ENCODE measurements at places on chromosomes 3 and 15. TPM values are rescaled to one million over a fixed set of nuclear protein-coding genes. Genes with fewer than 3 reads are reported as not detected.
A peak's percentile ranks its signal among the peaks of the same experiment; 100 is the strongest.

- DNase-seq, result peak; percentile 72
Measured at GRCh38 chr15:99123713-99124451, 19.0 kb downstream of the SYNM start.

GRCh38 chr3:174247687-174248152 lies 611.4 kb upstream of the NAALADL2 start:
- DNase-seq, result no peak

Gene HRG
- not detected for total RNA-seq

DNA sequence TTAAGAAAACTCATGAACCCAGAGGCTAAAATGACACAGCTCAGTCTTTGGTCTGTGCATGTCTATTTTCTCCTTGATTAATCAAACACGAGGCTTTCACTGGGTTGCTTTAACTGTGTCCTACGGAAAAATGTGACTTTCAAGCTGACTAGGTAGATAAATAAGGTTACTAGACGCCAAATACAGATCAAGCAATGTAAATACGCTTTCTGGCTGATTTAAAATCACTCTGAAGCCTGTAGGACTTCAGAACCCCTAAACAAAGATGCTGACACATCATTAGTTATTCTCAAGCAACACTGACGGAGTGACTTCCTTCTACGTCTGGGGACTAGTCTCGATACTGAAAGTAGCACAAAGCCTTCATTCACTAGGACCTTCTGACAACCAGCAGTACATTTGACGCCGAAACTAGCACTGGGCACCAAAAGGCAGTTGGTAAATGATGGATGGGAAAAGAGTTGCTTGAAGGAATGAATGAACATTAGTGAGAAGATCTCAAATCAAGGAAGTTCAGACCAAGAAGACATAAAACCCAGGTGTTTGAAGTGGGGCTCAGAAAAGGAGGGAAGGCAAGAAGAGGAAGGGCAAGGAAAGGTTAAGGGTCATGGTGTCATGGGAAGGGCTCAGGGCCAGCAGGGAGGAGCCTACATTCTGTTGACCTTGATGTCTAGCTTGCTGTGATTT lies 67.1 kb upstream of the CDV3 start:
- no peak for DNase-seq

Gene ARPIN
- total RNA-seq, result 21.0 TPM

DNA sequence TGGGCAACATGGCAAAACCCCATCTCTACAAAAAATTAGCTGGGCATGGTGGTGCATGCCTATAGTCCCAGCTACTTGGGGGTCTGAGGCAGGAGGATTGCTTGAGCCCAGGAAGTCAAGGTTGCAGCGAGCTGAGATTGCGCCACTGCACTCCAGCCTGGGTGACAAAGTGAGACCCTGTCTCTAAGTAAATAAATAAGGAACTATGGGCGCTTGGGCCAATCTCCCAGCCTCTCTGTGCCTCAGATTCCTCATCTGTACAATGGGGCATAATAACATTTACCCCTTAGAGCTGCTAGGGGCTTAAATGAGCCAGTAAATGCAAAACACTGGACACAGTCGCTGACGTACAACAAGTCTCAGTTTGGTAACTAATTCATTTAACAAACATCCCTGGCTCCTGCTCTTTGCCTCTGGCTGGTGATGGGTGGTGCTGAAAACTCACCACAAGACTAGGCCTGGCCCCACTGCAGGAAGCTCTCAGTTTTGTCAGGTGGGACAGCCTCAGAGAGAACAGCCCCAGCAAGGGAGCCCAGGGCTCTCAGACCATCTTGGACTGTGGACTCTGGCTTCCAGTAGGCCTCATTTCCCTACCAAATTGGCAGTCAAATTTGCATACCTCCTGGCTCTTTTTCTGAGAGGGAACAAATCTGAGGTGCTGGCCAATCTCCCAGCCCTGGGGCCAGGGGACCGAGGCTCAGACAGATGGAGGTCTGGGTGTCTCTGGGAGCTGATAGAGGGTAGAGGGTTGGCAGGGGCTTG lies 6.4 kb upstream of the TBC1D2B start:
- DNase-seq, result no peak

GRCh38 chr15:33022629-33023028 lies 171.9 kb downstream of the FMN1 start:
- DNase-seq, result peak; percentile 13

Gene CFAP20DC
- total RNA-seq, result 1.5 TPM

Gene PGBD4
- total RNA-seq, result 2.9 TPM

DNA sequence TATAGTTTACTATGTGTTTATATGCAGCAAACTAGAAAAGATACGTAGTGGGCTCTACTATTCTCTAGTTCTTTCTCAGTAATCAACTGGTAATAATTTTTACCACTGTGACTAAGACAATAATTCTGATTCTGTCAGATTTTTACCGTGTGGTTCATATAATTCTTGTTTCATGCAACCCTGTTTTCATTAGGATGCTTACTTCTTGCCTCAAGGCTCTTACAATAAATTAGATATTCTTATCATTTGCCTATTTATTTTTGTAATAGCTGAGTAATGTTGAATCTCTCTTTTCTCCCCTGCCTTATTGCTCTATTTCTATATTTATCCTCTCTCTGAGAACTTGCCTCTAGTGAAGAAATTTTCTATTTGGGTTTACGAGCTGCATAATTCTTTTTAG lies 524.7 kb downstream of the NAALADL2 start:
- no peak for DNase-seq

Gene RPP25
- total RNA-seq, result 12.6 TPM

- DNase-seq, result no peak
Measured at GRCh38 chr3:41673650-41674049, 288.3 kb downstream of the ULK4 start.

DNA sequence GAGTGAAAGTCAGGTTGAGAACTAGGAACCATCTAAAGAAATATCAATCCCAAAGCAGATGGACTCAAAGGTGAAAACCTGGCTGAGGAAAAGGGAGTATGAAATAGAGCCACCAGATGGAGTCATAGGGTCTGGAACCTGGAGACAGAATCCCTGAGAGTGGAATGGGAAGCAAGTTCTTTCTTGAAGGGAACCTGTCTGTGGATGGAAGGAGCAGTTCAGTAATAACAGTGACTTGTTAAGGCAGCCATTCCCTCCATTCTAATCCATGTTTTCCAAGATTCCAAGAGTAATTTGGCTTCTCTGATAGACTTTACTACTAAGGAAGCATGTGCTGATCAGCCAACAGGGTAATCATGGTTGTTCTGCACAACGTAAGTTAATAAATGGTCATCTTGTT lies 22.5 kb upstream of the AQP9 start:
- no peak for DNase-seq

Gene PIGZ
- total RNA-seq, result 22.8 TPM

Gene PSMA4
- total RNA-seq, result 102 TPM

DNA sequence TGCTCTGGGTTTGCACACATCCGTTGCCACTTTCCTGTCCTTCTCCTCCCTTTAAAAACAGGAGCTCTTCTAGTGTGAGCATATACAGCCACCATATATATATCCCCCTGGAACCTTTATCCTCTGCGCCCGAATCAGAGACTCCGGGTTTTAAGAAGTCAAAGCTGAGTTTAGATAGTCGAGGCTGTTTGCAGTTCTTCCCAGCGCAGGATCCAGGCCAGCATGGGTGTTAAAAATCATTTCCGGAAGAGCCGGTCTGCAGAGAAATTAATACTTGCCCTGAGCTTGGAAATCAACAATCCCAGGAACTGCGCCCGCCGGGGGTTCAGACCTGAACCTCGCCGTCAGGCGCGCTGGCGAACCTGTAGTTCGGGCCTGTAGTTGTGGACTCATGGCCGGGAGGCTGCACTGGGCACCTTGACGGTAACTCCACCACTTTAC lies 2.3 kb downstream of the SHOX2 start:
- no peak for DNase-seq

DNA sequence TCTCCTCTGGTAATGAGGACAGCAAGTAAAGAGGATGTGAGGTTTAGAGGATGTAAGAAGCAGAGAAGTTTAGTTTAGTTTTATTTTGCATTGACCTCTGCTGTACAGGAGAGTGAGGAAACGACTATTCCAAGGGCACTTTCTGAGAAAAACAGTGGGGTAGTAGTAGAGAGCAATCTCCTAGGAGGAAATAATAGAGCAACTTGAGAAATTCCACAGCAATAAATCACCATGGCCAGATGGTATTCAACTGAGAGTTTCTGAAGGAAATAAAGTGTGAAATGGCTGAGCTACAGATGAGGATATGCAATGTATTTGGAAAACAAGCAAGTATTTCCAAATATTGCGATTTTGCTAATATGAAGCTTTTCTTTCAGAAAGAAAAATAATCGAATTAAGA lies 118.9 kb downstream of the DPH6 start:
- DNase-seq, result no peak

Gene SPINT1
- total RNA-seq, result 1.1 TPM

Gene ROPN1
- not detected for total RNA-seq

DNA sequence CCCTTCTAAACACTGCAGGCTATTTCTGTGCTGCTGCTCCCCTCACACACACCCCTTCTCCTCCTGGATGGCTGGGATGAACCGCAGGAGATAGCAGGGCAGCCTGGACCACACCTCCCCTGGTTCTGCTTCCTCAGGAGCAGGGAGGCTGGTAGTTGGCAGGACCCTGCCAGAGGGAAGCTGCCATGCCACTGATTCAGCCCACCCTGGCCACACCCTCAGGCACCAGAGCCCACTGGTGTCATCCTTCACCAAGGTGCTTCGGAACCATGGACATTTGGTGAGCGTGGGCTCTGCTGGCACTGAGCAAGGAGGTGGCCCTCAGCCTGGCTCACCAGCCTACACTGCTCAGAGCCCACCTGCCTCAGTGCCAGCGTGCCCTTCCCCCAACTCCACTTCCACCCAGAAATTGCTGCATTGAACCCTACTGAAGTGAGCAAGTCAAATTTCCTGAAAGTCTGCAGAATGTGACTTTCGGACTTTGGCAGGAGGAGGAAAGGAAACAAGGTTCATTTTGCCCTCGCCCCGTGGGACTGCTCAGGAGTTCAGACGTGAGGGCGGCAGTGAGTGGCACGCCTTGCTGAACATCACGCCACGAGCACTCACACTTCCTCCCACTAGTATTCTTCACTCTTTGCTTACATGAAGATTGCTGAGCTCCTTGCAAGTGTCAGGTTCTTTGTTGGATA lies 26.3 kb downstream of the BMF start:
- no peak for DNase-seq

DNA sequence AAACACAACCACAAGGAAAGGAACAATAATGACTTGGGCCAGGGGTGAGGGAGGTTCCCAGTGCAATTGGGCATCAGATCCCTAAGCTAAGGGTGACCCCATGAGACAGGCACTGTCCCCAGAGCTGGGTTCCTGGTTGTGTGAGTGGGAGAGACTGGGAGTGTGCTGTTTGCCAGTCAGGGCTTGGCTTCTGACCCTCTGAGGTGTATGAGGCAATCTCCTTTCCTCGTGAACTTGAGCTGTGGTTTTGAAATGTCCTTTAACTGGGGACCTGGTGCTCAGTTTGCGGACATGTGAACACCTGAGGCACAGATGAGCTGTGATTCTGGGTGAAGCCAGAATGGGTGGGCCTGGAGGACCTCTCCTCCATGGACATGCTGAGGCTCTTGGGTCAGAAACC lies 58.5 kb upstream of the PLXNA1 start:
- DNase-seq, result no peak

Gene SPTBN5
- total RNA-seq, result 20.8 TPM
